Kasumi-1 (cell line): ENCODE measurements at places on chromosomes 1 and 21.

DNA sequence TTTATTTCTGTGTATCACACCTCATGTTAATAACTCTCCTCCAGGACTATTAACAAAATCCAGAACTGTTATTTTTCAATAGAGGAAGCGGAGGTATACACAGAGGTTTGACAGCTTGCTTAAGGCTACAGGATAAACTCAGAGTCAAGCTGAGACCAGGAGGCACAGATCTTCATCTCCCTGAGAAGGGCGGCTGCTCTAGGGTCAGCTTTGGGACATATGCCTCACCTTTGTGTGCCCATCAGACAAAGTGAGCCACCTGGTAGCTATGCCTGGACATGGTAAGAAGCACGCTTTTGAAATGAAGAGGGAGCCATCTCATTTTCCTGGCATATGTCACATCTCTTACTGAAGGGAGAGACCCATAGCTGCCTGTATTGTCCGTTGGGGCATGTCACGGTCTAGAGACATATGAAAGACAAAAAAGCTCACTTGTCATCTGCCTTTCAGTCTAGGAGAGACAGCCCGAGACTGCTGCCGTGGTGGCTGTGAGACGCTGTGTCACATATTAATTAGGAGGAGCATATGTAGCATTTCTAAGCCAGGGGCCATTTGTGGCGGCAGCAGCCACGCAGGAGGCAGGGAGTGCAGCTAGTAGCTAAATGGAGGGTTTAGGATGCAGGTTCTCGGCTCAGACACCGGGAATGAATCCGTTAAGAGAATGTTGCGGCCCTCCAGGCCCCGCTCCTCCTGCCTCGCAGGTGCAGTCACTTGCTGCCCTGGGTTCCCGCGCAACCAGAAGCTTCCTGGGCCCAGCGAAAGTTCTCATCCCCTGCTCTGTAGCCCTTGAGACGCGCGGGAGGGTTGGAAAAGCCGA is 161.3 kb upstream of the C1orf21 start:
- DNase-seq: no peak

DNA sequence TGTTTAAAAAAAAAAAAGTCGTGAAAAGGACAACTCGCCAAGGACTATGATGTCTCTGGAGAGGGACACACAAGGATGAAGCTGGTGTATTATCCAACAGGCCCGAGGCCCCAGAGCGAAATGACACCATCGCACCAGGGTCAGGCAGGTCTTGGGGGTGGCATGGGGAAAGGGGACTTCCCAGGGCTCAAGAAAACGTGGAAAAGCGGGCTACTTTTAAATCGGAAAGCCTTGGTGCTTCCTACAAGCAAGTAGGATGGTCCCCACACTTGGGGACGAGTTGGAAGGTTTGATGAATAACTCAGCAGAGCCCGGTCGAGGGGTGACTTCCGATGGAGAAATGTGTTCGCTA is 505 bp upstream of the GNPAT start:
- no peak for DNase-seq

GRCh38 chr1:172149346-172149745 is 271.1 kb upstream of the C1orf105 start:
- DNase-seq: no peak

GRCh38 chr1:205630651-205631009 is 1.2 kb downstream of the ELK4 start:
- DNase-seq: no peak

GRCh38 chr1:155961937-155962336 is 16.4 kb downstream of the ARHGEF2 start:
- no peak for DNase-seq

DNA sequence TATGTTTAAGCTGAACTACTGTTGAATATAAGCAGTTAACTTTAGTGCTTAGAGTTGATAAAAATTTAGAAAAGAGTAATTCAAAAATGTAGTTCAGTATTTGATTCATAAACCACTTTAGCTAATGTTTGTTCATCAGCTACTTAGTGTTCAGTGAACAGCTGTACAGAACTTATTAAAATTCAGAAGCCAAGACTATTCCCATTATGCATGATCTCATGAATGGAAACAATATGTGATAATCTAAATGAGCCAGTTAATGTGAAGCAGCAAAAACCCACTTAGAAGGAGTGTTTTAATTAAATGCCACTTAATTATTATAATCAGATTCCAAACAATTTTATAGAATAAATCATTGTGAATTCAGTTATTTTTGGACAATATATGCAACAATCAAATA is 92.9 kb upstream of the NEGR1 start:
- DNase-seq: no peak

- DNase-seq: peak; percentile 14
These were observed 251.0 kb downstream of the RHOU start for GRCh38 chr1:228986093-228986904.

DNA sequence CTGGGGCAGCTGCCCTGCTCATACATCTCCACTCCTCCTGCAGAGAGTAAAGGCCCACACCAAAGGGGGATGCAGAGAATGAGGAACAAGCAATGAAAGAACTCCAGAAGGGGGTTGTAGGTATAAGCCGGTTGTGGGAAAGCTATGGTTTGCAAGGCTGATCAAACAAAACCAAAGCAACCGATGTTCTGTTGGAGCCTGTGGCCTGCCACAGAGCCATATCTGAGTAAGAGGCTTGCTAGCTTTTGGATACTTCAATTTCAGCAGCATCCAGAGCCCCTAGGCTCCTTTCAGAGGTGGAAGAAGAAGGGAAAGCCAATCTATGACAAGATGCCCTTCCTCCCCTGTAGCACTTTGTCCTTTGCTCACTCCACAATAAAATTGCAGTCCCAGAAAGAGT is 163.2 kb downstream of the RRAGC start:
- no peak for DNase-seq

DNA sequence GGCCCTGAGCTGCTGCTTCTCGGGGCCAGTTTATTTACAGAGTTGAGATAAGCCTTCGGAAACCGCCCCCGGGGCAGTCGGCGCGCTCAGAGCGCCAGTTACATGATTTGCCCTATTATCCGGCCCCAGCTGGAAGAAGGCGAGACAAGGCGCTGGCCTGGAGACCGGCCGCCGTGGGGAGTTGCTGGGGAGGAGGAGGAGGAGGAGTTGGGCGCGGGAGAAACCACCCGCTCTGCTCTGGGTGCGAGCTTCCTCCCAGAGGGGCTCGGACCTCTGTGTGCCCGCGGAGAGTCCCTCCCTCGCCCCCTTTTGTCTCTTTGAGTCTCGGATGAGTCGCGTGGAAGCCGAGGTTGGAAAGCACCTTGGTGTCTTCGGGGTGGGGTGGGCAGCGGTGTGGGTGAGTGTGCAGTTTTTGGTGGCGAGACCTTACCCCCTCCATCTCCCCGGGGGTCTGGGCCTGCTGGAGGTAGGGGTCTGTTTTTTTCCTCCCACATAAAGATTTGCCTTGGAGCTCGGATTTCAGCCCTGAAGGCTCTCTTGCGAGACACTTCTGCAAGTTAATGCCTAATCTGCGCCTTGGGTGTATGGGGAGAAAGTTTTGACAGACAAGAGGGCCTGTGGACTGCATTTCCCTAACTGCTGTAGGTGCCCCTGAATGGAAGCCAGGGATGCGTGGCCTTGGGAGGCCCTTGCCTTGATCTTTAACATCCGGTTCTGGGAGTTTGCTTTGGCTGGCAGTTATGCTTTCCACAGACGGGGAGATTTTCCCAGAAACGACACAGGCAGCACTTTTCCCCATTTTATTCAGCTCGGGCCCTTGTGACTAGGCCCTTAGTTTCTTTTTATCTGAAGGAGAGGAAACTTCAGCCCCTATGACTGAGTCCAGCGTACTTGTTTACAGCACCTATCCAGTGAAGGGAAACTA is 80.0 kb downstream of the NDUFS5 start:
- DNase-seq: no peak

DNA sequence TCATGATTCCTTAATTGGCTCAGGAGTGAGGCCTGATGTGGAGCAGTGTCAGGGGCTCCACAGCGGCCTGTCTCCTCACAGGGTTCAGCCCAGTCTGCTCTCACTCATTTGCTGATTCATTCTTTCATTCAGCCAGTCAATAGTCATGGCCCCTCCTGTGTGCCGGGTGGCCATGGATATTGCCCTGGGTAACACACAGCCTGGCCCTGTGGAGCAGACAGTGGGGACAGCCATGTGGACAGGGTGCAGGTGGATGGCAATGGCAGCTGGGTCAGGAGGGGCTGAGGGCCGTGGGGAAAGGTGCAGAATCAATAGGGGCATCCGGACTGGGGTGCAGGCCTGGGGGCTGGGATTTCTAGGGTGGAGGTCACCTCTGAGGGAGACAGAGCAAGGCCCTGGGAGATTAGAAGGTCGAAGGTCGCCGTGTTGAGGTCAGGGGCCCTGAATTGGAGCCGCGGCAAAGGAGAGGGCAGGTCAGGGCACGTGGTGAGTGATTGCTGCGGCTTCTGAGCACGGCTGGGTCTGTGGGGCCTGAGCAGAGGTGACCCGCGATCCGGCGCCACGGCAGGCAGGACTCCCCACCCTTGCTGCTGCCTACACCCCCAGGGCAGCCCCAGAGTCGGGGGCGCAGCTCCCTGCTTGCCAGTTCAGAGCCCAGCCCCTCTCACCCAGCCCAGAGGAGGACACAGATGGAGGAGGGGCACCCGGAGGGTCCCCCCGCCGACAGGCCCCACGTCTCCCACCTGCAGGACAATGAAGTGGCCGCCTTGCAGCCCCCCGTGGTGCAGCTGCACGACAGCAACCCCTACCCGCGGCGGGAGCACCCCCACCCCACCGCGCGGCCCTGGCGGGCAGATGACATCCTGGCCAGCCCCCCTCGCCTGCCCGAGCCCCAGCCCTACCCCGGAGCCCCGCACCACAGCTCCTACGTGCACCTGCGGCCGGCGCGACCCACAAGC is 33.4 kb downstream of the SLC19A1 start:
- no peak for DNase-seq

GRCh38 chr1:93771843-93772242 is 90.2 kb upstream of the BCAR3 start:
- no peak for DNase-seq

- DNase-seq: no peak
These were observed 34.4 kb upstream of the OLIG2 start for GRCh38 chr21:32991361-32991760.

DNA sequence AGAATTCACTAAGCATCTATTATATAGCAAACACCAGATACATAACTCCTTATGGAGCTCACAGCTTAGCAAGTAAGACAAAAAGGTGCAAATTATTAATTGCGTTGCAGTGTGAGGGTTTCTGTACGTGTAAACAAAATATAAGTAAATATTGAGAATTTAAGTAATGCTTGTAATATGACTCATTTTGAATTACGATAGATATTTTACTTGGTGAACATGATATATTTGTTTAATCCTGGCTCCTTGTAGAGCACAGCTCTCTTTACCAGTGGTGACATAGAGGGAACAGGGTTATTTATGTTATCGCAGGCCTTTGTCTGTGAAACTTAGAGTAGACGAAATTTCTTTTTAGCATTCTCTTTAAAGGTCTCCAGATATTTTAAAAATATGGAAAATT is 36.4 kb downstream of the LYPLAL1 start:
- DNase-seq: no peak

DNA sequence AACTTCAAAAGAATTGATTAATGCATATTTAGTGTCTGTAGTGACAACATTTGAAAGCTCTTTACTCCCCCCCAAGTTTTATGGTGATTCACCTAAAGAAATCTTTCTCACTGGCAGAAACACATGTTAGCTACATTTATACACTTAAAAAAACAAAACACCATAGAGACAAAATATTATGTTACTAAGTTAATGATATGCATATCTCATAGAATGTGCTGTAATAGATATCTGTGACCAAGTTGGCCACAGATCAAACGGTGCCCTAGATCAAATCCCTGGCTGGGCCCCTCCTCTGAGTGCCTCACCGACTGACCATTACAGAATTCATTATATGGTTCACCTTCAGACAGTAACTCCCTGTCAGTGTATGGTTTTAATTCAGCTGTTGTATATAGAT is 322.1 kb upstream of the LYPLAL1 start:
- no peak for DNase-seq

DNA sequence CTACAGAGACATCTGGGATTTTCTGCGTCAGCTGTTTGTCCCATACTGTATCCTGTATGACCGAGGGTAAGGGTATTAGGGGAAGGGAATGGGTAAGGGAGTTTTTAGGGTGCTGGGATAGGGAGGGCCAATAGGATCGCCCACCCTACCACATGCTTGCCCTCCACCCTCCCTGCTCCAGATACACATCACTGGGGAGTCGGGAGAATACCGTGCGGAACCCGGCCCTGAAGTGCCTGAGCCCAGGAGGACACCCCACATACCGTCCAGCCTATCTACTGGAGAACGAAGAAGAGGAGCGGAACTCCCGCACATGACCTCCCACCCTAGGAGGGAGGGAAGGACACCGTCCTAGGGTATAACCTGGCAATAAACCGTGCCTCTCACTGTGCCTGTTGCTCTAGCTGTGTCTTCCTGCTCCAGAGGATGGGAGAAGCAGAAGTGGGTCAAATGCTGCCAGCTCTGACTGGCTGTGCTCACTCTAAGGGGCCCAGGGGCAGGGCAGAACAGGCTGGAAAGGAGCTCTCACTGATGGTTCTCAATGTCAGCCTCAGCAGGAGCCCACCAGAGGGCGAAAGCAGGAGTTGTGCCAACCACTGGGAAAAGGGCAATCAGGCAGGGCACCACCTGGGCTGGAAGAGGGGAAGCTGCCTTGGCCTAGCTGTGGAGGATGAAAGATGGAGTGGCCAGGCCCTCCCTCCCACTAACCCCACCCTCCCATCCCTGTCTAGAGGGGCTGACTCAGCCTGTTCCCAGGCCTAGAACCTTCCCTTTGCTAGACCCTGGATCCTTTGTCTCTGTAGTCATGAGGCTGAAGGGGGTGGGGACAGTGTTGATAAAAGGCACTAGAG is 440 bp upstream of the LENEP start:
- DNase-seq: no peak

DNA sequence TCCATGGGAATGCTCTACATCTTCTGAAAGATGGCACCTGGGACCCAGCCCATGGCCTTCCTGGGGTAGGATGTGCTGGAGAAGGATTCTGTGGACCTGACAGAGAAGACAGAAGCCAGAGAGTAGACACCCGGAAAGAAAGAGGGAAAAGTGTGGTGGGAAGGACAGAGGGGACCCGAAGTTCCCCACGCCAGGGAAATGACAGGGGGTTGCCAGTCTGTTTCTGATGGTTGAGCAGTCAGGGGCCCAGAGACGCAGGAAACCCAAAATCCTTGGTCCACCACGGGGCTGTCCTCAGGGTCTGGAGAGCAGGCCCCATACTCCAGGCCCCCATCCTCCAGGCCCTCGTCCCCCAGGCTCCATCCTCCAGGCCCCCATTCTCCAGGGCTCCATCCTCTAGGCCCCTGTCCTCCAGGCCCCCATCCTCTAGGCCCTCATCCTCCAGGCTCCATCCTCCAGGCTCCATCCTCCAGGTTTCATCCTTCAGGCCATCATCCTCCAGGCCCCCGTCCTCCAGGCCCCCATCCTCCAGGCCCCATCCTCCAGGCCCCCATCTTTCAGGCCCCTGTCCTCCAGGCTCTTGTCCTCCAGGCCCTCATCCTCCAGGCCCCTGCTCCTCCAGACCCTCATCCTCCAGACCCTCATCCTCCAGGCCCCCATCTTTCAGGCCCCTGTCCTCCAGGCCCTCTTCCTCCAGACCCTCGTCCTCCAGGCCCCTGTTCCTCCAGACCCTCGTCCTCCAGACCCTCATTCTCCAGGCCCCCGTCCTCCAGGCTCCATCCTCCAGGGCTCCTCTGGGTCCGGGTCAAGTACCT is 1.0 kb upstream of the TFF2 start:
- no peak for DNase-seq
